ENCODE measurements at places on chromosomes 11 and 22. TPM values are rescaled to one million over a fixed set of nuclear protein-coding genes. Genes with fewer than 3 reads are reported as not detected.

GRCh38 chr11:80929031-80929805 is 1488.4 kb upstream of the TENM4 start:
- no peak for DNase-seq
- no peaks in the 10 kb centered on the region for H3K27me3 ChIP-seq
- H3K4me1 ChIP-seq = no peaks in the 10 kb centered on the region
- no peaks in the 10 kb centered on the region for H3K36me3 ChIP-seq
- H3K27ac ChIP-seq = no peak overlapping the region

DNA sequence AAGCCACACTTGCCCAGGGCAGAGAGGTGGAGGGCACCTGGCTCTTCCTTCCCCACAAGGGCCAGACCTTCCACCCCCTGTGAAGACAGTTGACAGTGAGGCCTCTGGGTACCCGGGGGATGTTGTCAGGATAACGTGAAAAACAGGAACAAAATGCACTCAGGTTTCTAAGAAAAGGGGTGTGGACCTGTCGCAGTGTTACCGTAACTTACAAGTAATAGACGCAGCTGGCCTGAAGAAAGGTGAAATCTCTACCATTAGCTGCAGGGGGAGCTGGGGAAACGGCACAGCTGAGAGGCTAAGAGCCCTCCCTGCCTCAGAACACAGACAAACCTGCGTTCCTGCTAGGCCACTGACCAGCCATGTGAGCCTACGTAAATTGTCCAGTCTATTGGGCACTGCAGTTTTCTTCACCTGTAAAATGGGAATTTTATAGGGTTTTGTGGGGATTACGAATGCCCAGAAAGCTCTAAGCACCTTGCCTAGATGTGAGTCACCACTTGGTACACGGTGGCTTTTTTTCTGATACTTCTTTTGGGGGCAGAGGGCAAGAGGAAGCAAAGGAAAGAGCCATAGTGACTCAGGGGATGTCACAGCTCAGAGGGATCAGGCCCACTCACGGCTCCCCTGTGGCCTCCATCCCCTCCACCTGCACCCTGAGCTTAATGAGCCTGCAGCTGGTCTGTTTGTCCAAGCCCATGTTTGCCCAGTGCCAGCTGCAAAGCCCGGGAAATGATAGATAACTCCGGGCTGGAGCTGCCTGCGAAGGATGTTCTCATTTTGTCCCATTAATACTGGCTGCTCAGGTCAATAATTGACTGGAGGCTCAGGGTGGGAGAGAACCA is 18.4 kb upstream of the CABP7 start:
- DNase-seq = peak; percentile 21
- no peaks in the 10 kb centered on the region for H3K36me3 ChIP-seq
- H3K4me1 ChIP-seq = peaks cover 14% of the 10 kb centered on the region
- H3K27me3 ChIP-seq = peaks cover 5% of the 10 kb centered on the region

GRCh38 chr11:115545581-115546210 is 41.5 kb upstream of the CADM1 start:
- DNase-seq = no peak
- H3K4me3 ChIP-seq = no peak overlapping the region
- peaks cover 6% of the 10 kb centered on the region for H3K27me3 ChIP-seq
- no peak overlapping the region for H3K27ac ChIP-seq

- H3K36me3 ChIP-seq = no peaks in the 10 kb centered on the region
- H3K4me3 ChIP-seq = peak overlapping the region; percentile 89
- peak; percentile 91 for DNase-seq
- H3K27ac ChIP-seq = peak overlapping the region; percentile 96
- H3K4me1 ChIP-seq = peaks cover 40% of the 10 kb centered on the region
Measured at GRCh38 chr22:25447686-25448434, 116.6 kb upstream of the GRK3 start.

DNA sequence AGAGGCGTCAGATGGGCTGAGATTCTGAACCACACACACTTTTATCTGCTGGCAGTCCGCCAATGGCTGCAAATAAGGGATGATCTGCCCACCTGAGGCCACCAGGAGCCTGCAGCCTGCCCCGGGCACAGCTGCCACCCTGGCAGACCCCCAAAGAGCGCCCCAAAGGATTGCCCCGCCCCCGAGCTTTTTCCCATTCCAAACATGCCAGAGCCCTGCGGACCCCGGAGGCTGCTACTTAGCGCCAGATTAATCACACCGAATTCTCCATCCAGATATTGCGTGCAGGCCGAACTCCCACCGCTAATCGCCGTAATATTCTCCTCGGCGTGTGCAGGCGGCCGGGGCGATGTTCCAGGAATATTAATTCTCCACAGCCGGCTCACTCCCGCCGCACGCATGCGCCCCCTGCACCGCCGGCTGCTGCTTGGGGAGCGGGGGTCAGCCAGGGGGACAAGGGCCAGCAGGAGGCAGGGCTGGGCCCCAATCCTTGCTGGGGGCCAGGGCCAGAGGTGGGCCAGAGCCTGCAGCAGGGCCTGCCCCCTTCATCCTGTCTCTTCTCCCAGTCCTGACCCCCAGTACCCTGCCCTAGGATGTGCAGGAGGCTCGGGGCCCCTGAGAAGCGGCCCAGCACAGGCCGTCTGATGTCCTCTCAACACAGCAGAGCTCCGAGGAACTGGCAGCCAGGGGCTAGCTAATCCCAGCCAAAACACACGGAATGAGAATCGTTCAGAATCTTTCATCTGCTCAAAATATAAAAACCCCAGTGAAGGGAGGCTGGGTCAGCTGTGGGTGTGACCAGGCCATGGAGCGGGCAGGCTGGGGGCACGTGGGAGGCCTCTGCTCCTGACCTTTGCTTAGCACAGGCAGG is 19.5 kb upstream of the TCF20 start:
- no peak for DNase-seq
- H3K4me3 ChIP-seq = no peak overlapping the region
- no peaks in the 10 kb centered on the region for H3K36me3 ChIP-seq
- no peaks in the 10 kb centered on the region for H3K27me3 ChIP-seq

DNA sequence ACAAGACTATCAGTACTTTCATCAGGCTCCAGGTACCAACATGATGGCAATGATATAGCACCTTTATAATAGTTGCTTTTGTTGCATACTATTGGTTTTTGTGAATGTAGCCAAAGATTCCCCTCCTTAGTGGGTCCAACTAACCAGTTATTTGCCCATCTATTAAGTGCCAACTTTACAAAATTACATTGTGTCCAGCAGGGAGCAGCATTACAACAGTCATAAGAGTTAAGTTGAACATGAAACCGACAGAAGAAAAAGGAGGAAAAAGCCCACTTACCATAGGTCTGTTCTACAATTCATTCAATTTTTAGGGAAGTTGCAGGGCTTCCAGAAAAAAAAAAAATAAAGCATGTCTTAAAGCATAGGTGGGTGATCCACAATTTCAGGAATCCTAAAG is 21.6 kb downstream of the IMMP1L start:
- H3K27ac ChIP-seq = no peak overlapping the region
- DNase-seq = no peak
- H3K27me3 ChIP-seq = no peaks in the 10 kb centered on the region
- no peak overlapping the region for H3K4me3 ChIP-seq

DNA sequence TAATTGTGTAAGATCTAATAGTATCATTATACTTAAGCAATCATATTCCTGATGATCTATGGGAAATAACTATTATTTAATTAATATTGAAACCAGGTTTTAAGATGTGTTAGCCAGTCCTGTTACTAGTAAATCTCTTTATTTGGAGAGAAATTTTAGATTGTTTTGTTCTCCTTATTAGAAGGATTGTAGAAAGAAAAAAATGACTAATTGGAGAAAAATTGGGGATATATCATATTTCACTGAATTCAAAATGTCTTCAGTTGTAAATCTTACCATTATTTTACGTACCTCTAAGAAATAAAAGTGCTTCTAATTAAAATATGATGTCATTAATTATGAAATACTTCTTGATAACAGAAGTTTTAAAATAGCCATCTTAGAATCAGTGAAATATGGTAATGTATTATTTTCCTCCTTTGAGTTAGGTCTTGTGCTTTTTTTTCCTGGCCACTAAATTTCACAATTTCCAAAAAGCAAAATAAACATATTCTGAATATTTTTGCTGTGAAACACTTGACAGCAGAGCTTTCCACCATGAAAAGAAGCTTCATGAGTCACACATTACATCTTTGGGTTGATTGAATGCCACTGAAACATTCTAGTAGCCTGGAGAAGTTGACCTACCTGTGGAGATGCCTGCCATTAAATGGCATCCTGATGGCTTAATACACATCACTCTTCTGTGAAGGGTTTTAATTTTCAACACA is 6.4 kb downstream of the BIRC3 start:
- H3K36me3 ChIP-seq = peaks cover 51% of the 10 kb centered on the region
- peak overlapping the region; percentile 65 for H3K4me3 ChIP-seq
- DNase-seq = no peak
- no peaks in the 10 kb centered on the region for H3K27me3 ChIP-seq
- H3K27ac ChIP-seq = peak overlapping the region; percentile 90
- peaks cover 54% of the 10 kb centered on the region for H3K4me1 ChIP-seq

DNA sequence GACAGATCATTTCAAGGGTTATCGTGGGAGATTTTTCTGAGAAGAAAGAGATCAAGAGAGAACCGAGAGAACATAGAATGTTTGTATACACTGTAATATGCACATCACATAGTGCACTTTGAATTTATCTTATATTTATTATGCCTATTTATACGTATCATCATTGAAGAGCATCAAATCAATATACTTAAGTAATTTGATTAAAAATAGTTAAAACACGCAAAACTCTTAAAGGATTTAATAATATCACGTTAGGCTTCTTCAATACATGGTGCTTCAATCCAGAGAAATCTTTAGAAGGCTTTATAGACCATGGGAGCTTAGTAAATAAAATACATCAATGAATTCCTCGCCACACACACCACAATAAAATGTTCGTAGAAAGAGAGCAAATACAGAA is 139.5 kb upstream of the C11orf58 start:
- peaks cover 1% of the 10 kb centered on the region for H3K36me3 ChIP-seq
- H3K4me1 ChIP-seq = no peaks in the 10 kb centered on the region
- H3K27me3 ChIP-seq = peaks cover 32% of the 10 kb centered on the region
- H3K4me3 ChIP-seq = no peak overlapping the region

- H3K27me3 ChIP-seq = no peaks in the 10 kb centered on the region
- no peaks in the 10 kb centered on the region for H3K4me1 ChIP-seq
- no peak overlapping the region for H3K27ac ChIP-seq
- no peak overlapping the region for H3K4me3 ChIP-seq
- no peak for DNase-seq
Measured at GRCh38 chr11:18071098-18071705, 25.1 kb upstream of the TPH1 start.

GRCh38 chr11:20213790-20214189 is 53.5 kb upstream of the DBX1 start:
- H3K4me1 ChIP-seq = no peaks in the 10 kb centered on the region
- no peak overlapping the region for H3K4me3 ChIP-seq
- no peak for DNase-seq
- no peak overlapping the region for H3K27ac ChIP-seq

DNA sequence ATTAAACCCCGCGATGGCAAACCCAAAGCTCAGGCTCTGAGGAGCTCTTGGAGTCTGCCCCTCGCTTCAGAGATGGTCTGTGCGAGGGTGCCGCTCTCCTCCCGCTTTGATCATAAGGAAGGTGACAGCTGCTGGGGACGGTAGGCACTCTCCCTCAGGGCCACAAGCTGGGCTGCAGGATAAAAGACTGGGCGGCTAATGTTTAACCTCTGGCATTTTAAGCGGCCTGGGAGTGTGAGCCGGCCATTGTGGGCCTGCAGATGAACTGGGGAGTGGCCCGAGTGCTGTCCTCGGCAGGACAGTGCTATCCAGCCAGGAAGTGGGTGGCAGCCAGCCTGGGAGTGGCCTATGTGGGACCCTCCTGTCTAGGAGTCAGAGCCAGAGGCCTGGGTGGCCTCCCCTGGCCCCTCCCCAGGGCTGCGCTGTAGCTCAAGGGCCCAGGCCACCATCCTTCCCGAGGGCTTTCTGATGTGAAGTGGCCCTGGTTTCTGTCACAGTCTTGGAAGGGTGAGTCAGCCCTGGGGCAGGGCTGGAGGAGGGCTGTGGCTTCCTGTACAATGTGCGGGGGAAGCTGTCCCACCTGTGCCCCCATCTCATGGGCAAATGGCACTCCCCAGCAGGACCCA is 58.7 kb upstream of the PRODH start:
- no peaks in the 10 kb centered on the region for H3K4me1 ChIP-seq
- DNase-seq = no peak
- H3K4me3 ChIP-seq = no peak overlapping the region
- H3K27me3 ChIP-seq = peaks cover 15% of the 10 kb centered on the region
- no peaks in the 10 kb centered on the region for H3K36me3 ChIP-seq

DNA sequence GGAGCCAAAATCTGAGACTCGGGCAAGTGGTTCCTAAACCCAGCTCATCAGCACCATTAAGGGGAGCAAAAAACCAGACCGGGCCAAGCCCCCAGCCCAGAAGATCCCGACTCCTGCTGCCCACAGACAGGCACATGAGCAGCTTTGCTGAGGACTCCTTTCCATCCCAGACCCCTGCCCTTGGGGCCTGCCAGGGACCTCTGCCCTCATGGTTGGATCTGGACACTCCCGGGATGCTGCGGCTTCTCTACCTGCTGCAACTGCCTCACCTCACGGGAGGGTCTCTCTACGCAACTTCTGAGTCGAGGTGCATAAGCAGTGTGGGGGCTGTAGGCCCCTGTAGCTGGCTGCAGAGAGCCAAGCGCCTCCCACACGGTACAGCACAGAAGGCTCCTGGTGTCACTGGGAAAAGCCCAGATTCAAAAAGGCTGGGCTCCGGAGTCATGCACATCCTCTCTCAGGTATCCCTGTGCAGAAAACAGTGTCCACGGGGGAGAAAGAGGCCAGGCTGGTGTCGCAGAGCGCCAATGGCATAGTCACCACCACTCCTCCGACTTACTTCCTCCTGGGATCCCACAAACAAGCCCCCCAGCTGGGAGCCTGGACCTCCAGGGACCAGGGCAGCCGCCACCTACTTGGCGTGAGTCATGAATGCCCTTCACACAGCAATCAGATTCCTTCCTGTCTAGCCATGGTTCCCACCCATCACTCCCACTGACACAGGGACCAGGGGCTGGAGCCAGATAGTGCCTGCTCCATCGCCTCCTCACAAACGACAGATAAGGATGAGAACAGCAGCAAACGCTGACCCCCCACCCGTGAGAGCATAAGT is 122.1 kb downstream of the BCR start:
- no peaks in the 10 kb centered on the region for H3K27me3 ChIP-seq
- no peak for DNase-seq
- no peak overlapping the region for H3K4me3 ChIP-seq
- no peaks in the 10 kb centered on the region for H3K4me1 ChIP-seq
- no peak overlapping the region for H3K27ac ChIP-seq

DNA sequence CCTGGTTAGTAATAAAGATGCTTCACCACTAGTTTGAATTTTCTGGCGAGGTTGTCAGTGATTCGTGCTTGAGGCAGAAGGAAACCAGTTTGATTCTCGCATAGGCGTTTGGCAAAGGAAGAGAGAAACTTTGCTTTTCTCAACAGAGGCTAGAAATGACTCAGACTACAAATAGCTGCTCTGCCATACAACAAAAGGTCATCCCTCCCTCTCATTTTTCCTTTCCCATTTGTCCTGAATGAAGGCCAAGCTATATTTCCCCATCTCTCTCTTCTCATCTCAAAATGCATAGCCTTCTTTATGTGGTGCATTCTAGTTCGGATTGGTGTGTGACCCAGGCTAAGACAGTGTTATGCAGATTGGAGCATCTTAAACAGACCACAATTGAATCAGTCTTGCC is 741.4 kb downstream of the NTM start:
- no peaks in the 10 kb centered on the region for H3K36me3 ChIP-seq
- H3K27me3 ChIP-seq = no peaks in the 10 kb centered on the region
- no peak for DNase-seq

CHADL gene
- total RNA-seq = 1.4 TPM

UPK3A gene
- total RNA-seq = not detected

OR51B4 gene
- not detected for total RNA-seq

FOLH1 gene
- not detected for total RNA-seq

CHST1 gene
- total RNA-seq = 0.10 TPM

NEU3 gene
- total RNA-seq = 15.7 TPM

JHY gene
- total RNA-seq = 5.5 TPM

MFRP gene
- not detected for total RNA-seq

C11orf91 gene
- total RNA-seq = not detected

CFAP300 gene
- total RNA-seq = not detected
